ENCODE measurements at places on chromosomes 11 and 22.
A peak's percentile ranks its signal among the peaks of the same experiment; 100 is the strongest.

DNA sequence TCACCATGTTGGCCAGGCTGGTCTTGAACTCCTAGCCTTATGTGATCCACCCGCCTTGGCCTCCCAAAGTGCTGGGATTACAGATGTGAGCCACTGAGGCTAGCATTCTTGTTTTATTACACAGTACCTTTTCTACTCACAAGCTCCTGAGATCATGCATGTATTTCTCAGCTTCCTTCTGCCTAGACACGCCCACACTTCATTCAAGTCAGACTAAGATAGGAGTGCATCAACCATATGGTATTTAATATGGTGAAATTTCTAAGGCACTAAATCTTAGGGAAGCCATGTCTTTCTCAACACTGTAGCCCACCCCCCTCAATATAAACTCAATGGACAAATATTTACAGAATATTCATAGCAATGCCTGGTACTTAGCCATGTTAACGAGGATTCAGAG is 62.1 kb downstream of the SLC25A17 start:
- DNase-seq, result no peak

- DNase-seq, result peak; percentile 15
These were observed 369 bp downstream of the DGCR8 start for GRCh38 chr22:20080445-20080775.

- DNase-seq, result no peak
These were observed at the start of gene CEND1 for GRCh38 chr11:789943-790342. TSS of gene CEND1 (minus strand) at chr11:790090. CDS start at chr11:788576, 1,514 bp downstream.

DNA sequence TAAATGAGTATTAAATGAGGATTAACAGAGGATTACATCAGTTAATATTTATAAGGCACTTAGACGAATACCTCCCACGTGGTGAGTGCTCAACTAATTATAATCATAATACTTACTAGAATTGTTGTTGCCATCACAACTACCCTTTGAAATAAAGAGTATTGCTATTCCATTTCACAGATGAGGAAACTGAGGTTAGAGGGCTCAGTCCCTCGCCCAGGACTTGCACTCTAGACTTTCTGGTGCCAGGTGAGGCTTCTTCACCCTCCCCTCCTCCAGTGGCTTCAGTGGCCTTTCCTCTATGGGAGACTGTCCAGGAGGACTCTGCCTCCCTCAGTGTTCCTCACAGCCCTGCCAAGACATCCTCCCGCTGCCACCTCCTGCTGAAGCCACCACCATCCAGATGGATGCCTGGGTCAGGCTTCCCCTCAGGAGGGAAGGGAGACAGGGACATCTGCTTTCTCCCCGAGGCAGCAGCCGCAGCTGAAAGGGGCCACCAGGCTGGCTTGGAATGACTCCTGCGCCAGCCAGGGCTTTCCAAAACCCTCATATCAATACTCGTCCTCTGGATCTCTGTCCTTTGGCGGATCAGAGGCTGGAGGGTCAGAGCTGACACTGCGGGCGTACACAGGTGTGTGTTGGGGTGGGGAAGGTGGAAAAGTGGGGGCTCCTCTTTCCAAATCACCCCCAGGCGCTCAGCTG is 580.1 kb downstream of the BUD13 start:
- no peak for DNase-seq

- no peak for DNase-seq
These were observed 21.1 kb downstream of the MS4A6E start for GRCh38 chr11:60348116-60348515.

DNA sequence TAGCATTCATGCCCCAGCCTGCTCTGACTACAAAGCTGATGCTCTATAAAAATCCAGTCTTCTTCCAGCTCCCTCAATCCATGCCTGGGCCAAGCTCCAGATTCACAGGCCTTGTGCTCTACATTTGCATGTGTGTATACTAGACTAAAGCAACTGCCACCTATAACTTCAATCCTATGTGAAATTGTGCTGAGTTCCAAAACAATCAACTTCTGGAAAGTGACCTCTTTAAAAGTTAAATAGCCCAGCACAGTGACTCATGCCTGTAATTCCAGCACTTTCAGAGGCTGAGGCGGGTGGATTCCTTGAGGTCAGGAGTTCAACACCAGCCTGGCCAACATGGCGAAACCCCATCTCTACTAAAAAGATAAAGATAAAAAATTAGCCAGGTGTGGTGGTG is 114.3 kb upstream of the ZC3H12C start:
- no peak for DNase-seq

DNA sequence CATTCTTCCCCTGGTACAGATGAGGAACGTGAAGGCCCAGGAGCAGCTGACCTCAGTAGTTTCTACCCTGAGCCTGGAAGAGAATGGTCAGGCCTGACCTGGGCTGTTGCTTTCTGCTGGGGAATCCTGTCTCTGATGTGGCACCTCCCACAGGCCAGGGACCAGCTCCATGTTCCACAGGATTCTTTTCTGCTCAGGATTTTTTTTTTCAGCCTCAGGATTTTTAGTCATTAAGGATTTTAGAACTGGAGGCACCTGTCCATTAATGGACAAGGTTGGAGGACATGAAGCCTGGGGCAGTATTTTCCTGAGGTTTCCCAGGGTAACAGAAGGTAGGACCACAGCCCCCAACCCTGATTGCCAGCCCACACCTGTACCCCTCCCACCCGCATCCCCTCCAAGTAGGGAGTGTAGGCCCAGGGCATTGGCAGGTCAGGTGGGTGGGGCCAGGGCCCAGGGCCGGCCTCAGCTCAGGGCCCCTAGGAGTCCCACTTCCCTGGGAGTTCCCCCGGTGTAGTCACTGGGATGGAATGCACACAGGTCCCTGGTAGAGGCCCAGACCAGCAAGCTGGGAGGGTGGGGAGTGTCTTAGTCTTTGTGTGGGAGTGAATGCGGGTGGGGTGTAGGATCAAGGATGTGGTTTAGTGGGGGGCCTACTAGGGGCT is 16.1 kb downstream of the BIK start:
- DNase-seq, result no peak

DNA sequence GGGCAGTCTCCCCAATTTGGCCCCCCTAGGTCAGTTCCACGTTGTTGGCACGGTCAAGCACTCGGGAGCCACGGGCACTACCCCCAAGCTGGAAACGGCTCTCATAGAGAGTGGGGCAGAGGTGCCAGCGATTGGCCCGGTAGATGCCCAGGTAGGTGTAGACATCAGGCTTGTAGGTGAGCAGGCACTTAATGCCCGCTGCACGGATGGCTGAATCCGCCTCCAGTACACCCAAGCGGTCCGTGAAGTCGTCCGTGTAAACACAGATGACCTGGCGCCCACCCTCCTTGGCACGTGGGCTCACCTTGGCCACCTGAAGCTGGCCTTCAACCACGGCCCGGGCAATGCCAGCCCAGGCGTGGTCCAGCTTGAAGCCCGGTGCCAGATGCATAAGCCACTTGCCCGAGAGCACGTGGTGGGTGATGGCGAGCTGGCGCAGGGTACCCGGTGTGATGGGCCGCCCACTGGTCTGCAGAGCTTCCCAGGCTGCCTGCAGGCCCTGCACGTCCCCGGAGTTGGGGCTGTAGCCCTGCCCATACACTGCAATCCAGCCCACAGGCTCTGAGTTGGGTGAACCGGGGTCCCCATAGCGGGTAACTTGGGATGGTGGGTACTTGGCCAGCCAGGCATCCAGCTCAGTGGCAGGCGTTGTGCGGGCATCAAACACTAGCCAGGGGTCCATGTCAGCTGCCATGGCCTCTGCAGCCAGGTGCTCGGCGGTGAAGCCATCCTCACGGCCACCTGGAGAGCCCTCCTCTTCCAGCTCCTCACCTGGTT is 1.2 kb downstream of the C11orf68 start:
- DNase-seq, result no peak

DNA sequence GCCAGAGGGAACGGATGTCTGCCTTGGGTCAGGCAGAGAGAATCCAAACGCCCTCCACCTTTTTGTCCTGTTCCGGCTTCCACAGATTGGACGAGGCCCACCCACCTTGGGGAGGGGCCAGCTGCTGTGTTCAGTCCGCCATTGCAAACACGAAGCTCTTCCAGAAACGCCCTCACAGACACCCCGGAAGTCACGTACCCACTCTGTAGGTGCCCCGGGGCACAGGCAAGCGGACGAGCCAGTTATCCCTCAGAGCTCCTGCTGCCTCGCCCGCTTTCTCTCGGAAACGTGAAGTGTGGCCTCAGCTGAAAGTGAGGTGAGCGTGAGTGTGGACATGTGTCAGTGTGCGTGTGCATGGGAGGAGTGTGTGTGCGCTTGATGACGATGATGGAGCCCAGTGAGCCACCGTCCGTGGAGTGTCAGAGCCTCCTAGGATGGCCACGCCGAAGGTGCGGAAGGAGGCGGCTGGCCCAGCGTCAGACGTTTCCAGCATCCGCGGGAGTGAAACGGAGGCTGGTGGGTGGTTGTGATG is 869.2 kb downstream of the TBC1D22A start:
- no peak for DNase-seq

GRCh38 chr11:3106736-3107524 is 49.7 kb upstream of the CARS1 start:
- DNase-seq, result no peak

DNA sequence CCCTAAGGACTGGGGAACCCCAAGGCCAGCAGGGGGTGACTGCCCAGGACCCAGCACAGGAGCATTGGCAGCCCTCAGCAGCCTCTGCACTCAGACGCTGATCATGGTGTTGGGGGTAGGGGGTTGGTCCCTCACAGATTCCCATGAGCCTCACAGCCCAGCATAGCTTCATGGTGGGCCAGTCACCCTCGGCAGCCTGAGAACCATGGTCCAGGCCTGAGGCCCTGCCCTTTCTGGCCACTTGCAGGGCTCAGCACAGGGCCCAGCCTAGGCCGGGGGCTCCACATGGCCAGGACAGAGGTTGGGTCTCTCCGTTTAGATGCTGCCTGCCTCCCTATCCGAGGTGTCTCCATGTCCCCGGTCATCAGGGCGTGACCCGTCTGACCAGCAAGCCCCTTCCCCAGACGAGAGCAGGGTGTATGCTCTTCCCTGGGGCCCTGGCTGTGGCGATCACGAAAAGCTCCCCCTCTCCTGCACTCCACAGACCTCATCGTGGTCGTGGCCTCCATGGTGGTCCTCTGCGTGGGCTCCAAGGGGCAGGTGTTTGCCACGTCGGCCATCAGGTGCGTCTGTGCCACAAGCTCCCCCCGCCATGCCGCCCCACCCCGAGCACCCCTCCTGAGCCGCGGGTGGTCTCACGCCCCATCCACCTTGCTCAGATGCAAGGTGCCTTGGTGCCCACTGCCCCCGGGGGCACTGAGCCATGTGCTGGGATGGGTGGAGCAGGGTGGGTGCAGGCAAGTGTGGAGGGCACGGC is 126.2 kb downstream of the KCNQ1 start:
- DNase-seq, result no peak
